Activated CD4-positive, CD25-positive, alpha-beta regulatory T cell (primary cell): ENCODE measurements at places on chromosomes 5 and 9.

DNA sequence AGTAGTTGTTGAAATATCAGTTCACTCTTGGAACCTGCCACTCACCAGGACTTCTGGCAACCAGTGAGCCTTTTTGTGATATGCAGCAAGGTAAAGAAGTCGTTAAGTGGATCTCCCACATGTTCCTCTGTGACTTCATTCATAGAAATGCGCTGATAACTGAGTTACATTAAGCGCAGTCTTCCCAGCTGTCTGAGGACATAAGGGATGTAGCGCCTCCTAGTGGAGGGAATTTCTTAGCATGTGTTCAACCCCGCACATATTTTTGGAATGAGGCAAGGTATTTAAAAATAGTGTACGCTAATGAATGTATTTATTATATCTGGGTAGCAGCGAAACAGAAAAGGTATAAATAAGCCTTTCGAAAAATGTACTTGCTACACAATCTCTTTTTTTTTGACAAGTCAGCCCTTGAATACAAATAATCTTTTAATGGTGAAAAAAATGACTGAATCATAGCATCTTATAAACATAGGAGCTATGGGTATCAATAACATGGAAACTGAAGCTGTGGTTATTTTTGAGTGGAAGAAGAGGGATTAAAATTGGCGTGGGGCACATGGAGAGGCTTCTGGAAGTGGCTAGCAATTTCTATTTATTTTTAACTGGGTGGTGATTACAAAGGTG, 38.0 kb downstream of the PALM2AKAP2 start:
- DNase-seq: no peak

DNA sequence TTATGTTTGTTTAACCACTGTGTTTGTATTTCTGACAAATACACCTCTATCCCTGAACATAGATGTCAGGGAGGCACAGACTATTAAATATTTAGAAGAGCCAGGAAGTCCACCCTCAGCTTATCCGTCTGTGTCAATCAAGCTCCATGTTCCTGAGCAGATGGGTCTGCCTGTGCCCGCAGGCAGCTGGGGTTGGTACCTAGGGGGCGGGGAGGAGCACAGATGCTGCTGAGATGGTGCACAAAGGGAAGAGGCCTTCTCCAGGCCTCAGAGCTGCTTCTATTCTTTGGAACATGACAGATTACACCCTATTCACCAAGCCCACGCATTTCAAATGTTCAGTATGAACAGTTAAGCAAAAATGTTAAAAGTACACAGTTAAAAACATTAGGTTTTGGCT, 142.1 kb downstream of the EPB41L4A start:
- DNase-seq: no peak

GRCh38 chr5:74392711-74393351, 247.7 kb downstream of the ENC1 start:
- no peak for DNase-seq

DNA sequence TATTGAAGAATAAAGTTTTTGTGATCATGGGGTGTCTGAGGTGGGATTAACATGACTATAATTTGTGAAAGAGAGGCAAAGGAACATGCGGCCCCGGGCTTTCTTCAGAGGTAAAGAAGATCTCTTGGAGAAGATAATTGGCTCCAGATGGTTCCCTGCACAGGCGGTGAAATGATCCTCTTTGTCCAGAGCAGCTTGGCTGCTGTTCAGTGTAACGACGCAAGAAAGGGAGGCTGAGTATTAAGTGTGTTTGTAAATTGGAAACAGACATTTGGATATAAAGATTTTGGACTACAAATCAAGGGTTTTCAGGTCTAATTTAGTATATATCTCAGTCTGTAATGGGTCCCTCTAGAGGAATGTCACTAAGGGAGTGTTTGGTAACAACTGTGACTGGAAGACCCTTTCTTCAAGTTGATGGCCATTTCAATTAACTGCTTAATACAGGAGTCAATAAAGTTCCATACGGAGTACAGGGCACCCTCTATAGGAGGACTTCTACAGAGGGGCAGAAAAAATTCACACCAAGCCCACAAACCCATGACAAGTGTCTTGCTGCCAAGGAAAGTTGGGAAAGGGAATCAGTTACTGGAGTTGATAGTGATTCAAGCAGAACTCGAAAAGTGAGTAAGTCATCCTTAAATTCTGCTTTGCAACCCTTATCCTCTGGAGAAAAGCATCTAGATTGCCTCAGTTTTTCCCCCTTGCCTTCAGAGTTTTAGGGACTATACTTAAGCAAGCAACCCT, 4.1 kb downstream of the EQTN start:
- no peak for DNase-seq

DNA sequence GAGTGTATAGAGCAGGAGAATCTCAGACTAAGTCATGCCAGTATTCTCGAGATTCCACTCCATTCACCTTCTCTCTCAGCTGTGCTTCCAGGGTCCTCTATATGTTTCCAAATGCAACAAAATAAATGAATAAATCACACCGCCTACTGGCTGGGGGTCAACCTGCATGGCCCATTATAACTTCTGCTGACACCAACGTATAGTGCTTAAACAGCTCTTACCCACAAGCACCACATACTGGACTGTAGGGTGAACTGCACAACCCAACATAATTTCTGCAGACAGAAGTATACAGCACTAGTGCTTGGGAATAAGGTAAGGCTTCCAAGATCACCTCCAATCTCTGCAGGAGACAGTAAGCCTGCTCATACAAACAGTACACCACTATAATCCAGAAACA, 33.1 kb upstream of the HTR4 start:
- no peak for DNase-seq

- no peak for DNase-seq
Observed at GRCh38 chr9:2027543-2028160, 12.5 kb downstream of the SMARCA2 start.

GRCh38 chr9:127390563-127390962, 6.4 kb upstream of the SLC2A8 start:
- no peak for DNase-seq

DNA sequence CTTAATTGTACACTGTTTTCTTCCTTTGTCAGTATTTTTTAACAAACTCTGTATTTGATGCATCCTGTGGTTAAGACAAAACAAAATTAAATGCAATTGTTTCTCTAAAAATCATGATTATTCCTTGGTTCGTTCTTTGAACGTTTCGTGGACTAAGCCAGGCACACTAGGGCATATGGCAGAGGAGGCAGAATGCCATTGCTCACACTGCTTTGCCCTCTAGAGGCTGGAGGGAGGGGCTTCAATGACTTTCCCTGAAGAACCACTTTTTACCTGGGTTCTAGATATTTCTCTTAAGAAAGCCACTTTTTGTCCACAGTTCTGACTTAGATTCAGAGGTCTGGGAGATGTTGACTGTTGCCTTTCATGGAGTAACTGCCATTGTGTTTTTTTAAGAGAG, 236.2 kb upstream of the ADAMTSL1 start:
- DNase-seq: no peak

DNA sequence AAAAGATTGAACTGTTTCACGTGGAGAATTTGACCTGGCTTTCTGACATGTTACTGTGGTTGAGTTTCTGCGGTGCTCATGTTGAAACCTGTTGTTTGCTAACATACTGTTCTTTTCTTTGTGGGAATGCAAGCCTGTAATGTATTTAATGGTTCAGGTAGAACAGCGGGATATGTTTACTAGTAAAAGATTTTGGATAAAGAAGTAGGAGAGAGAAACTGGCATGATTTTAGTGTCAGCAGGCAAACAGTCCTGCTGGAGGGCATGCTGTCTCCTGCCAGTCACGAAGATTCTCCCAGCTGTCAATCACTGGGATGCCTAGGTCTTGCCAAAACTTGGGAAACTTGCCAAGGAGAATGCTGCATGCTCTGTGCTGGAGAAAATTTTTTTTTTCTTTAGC, 263.5 kb downstream of the TAF11L14 start:
- DNase-seq: no peak

- DNase-seq: no peak
Observed at GRCh38 chr9:76374783-76375559, 19.3 kb downstream of the RFK start.

- no peak for DNase-seq
Observed at GRCh38 chr5:163612358-163613149, 107.1 kb downstream of the MAT2B start.

DNA sequence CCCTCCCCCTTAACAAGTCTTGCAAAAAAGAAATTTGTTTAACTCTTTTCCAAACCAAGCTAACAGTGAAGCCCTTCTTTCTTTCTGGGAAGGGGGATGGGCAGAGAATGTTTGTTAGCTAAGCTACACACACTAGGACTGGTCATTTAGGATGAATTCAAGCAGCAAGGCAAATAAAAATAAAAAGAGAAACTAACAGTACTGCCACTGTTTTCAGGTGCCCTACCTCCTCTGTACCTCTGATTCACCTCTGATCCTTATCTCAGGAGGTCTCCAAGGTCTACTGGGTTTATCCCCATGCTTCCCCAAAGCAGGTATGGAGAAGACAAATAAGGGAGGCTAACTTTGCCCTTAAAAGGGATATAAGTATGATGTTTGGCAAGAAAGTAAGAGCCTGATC, 52.9 kb downstream of the ELL2 start:
- no peak for DNase-seq

- DNase-seq: no peak
Observed at GRCh38 chr5:125327676-125328075, 581.2 kb upstream of the ZNF608 start.

GRCh38 chr5:55304584-55304983, 2.9 kb downstream of the DHX29 start:
- DNase-seq: no peak

DNA sequence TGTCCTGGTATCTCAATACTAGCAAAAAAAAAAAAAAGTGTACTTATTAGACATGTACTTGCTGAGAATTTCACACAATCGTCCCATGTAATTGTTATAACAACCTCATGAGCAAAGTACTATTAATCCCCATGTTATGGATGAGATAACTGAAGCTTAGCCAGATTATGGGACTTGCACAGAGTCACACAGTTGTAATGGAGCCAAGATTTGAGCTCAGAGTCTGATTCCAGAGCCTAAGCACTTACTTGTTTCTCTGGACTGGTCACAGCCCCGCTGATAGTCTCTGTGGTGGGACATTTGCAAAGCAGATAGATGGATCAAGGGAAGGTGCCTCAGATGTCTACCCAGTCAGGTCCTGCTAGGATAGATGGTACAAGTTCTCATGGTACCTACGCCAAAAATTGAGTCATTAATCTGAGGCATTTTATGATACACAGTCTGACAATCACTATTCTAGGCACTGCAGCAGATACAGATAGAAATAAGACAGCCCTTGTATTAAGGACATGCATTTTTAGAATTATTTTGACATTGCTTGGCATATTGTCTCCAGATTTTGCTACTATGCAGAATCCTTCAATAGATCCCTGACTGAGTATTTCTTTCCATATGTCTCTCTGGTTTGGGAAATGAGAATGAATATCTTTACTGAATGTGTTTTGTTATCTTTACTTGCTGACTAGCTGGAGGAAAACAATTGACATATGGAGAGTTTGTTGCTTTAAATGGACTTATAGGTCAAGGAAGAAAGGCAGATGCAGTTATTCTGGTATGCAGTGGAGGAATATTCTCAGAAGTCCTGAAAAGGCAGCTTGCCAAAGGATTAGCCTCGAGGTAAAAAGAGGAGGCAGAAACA, 149.5 kb downstream of the ADAMTSL1 start:
- DNase-seq: no peak

DNA sequence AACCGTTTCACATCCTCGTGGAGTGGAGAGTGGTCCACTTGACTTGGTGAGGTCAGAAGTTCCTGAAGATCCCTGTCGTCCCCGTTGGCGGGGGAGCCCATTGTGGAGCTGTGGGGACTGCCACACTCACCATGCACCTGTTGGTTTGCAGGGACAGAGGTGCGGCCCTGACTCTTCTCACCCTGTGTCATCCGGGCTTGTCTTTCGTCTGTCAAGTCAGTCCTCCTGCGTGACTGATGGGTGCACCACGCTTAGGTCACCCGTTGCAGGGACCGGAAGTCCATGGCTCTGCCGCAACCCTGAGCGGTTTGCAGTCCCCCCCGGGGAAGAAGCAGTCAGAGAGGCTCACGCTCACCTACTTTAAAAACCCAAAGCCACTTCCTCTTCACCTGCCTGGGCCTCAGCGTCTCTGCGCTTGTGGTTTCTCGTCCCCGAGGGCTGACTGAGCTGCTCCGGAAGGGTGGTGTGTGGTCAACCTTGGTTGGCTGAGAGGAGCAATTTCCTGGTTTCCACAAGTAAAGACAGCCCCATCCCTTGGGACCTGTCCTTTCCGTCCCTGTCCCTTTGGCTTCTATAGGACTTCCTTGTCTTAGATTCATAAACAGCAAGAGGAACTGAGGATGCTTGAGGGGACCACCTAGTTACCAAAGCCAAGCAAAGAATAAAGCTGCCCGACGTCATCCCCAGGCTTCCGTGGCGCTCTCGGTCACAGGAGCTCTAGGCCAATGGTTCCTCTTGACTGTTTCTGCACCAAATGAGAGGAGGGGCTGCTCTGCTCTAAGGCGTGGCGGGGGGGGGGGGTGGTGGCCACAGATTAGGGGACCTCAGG, 53.2 kb downstream of the USP20 start:
- peak; percentile 84 for DNase-seq

DNA sequence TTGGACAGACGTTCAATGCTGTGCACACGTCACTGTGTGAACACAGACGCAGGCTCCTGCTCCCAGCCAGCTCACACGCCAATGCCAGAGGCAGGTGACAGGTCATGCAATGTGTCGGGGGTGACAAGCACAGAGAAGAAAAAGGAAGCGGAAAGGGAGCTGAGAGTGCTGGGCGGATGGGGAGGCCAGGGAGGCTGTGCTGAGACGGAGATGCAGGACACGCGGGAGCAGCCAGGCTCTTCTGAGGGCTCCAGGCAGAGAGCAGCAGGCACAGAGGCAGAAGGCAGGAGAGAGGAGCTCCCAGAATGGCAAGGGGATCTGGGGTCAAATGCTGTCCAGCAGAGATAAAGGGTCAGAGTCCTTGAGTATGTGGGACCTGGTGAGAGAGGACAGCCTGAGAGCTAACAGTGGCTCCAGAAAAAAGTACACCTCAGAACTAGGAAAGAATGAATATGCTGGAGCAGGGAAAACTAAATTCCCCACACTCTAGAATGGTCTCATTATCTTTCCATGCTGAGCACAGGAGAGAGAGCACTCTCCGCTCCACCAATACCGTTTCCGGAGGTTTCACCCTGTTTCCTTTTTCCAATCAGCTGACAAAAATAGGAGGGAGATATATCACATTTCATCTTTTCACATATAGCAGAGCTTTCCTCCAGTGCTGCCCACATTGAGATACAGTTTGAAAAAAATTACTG, 32.8 kb upstream of the NSMF start:
- DNase-seq: no peak

DNA sequence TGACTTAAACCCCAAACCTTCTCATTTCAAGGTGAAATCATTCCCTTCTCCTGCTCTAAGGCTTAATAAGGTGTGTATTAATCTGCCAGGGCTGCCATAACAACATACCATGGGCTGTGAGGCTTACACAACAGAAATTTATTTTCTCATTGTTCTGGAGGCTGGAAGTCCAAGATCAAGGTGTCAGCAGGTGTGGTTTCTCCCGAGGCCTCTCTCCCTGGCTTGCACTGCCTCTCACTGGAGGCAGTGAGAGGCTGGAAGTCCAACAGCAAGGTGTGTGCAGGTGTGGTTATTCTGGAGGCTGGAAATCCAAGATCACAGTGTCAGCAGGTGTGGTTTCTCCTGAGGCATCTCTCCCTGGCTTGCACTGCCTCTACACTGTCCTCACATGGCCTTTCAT, 280.3 kb upstream of the TUT7 start:
- no peak for DNase-seq

- no peak for DNase-seq
Observed at GRCh38 chr5:141867651-141868050, 10.6 kb downstream of the PCDH1 start.
